ENCODE measurements at places on chromosomes 4 and X. TPM values are rescaled to one million over a fixed set of nuclear protein-coding genes. Genes with fewer than 3 reads are reported as not detected.

Gene GEMIN8
- total RNA-seq, result 16.5 TPM

DNA sequence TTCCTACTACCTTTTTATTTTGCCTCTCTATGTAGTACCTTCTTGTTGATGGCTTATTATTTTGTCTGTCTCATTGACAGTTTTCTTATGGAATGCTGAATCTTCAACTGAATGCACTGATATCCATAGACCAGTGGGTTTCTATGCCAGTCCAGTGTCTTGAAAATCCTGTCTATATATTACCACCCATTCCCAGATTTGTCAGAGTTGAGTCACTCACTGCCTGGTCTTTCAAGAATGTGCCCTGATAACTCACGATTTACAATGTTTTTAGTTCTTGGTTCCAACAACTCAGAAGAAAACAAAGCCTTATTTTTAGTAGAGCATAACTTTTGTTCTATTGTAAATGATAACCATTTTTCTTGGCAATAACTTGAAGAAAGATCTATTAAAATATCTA, 606.0 kb upstream of the PITX2 start:
- no peak overlapping the region for H3K4me3 ChIP-seq
- H3K36me3 ChIP-seq, result no peaks in the 10 kb centered on the region
- H3K27ac ChIP-seq, result no peak overlapping the region
- no peak for DNase-seq
- peaks cover 12% of the 10 kb centered on the region for H3K4me1 ChIP-seq

DNA sequence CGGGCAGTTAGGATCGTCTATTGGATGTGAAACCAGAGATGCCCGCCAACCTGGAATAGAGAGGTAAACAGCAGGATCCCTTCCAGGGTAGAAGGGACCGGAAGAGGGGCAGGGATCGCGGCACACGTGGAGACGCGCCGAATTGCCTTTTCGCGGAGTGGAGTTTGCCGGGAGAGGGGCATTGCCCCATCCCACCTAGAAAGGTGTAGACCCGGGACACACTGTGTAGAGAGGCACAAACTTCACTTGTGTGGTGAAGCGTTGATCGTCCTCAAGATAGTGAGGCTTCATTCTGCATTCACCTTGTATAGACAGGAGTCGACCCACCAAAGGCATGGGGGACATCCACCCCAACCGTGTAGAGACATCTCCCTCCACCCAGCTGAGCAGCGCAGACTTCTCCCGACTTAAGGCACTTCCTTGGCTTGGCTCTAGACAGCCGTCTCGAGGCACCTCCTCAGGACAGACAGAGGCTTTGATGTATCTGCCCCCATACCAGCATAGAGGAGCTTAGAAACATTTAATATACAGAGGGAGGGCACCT, 410 bp downstream of the GNL3L start:
- H3K27ac ChIP-seq, result peak overlapping the region; percentile 92
- no peaks in the 10 kb centered on the region for H3K27me3 ChIP-seq
- H3K4me3 ChIP-seq, result peak overlapping the region; percentile 83
- DNase-seq, result no peak
- H3K36me3 ChIP-seq, result peaks cover 4% of the 10 kb centered on the region

GRCh38 chr4:153450544-153450917, 15.6 kb upstream of the TMEM131L start:
- H3K4me1 ChIP-seq, result no peaks in the 10 kb centered on the region
- no peaks in the 10 kb centered on the region for H3K27me3 ChIP-seq
- no peak overlapping the region for H3K27ac ChIP-seq
- no peak for DNase-seq
- H3K4me3 ChIP-seq, result no peak overlapping the region

GRCh38 chr4:151260526-151260925, 16.4 kb upstream of the PRSS48 start:
- H3K4me1 ChIP-seq, result no peaks in the 10 kb centered on the region
- no peak overlapping the region for H3K4me3 ChIP-seq
- no peaks in the 10 kb centered on the region for H3K27me3 ChIP-seq
